ENCODE measurements at places on chromosomes 16 and 17.

DNA sequence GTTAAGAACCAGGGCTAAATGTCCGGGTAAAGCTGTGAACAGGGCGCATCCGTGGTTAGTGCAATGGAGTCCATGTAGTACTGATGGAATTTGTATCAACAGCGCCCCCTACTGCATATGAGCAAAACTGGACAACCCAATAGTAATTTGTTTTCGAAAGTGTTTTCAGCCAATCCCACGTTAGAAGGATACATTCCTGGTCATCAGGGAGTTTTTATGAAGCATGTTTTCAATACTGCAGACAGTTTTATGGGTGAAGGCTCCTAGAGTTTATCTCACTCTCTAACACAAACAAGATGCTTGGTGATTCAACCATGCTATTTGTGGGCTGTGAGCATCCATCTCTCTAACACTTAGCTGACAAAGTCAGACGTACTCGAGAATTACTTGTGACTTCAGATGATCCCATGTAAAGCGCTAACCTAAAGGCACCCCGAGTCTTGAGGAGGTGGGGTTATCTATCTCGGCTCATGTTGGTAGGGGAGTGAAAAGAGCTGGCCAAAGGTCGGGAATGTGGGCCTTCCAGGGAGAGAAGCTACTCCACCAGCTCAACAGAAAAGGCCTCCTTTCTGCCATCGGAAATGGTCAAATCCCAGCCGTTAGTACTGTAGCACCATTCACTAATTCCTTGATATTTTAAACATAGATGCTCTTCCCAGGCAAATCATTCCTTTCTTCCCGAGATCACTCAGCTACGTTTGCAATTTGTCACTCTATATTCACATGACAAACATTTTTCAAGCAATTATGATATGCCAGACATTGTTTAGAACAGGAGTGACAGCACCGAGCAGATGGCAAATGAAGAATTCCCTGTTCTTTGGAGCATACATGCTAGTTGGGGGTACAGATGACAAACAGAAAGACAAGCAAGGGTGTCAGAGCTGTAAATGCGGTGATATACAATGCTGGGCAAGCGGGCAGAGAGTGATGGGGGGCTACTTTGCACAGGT, 46.9 kb upstream of the HNF1B start:
- DNase-seq: no peak

GRCh38 chr17:72192800-72193192, 72.0 kb downstream of the SOX9 start:
- no peak for DNase-seq

DNA sequence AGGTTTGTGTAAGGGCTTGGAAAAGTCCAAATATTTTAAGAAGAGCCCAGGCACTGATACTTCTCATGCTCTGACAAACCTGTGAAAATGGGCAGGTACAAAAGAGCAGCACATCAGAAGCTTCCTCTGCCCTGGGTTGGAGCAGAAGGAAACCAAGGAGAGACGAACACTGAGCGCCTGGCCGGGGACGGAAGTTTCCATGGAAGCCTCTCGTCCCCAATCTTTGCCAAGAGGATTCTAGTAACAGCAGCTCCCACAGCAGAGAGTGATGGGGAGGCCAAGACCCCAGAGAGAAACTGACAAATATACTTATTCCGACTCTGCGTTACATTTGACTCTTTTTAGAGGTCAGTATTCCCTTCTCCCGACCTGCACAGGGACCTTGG, 268.5 kb downstream of the C16orf95 start:
- no peak for DNase-seq

DNA sequence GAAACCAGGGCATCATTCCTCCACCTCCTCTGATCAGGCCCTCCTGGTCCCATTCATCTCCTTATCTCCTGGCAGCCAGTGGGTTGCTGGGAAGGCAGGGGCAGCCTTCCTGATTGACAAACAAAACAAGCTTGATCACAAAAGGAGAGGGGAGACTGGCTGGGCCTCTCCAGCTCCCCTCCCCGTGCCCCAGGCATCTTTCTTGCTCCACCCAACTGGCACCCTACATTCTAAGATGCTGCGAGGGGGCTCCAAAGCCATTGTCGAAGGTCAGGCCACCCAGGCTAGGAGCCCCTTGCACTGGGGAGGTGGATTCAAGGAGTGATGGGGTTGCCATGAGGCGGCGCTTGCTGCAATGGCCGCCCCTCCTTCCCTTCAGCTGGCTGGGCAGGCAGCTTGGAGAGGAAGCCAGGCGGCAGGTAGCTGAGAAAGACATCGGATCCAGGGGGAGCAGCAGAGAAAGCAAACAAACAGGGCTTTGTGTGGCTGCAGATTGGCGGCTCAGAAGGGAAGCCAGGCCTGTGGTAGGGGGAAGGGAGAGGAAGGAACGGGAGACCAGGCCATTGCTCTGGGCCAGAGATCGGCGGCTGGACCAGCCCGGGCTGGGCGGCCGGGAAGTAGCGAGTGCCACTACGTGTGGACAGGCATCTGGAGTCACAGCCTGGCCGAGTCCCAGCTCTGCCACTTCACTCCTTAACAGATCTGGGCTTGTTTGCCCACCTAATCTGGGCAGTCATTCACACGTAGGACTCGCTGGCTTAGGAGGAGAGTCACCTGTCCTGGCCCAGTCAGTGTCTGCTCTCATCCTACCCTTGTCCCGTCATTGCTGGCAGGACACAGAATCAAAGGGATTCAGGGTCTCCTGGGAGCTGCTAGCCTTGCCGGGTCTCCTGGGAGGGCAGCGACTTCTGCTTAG, 12.3 kb downstream of the RAI1 start:
- peak; percentile 72 for DNase-seq

- no peak for DNase-seq
Measured at GRCh38 chr17:80183581-80184422, 14.0 kb downstream of the CARD14 start.

DNA sequence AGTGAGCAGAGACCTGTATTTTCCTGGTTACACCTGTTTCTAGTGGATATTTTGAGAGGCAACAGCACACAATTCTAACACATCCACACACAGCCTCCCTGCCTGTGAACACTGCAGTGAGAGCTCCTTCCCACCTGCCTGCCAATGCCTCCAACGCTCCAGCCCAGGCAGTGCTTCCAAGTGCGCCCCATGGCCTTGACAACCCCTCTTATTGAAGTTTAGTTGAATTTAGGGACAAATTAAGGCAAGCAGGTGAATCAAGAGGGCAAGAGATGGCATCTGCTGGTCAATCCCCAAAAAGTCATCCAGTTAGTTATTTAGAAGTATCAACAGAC, 4.7 kb upstream of the MXRA7 start:
- no peak for DNase-seq

DNA sequence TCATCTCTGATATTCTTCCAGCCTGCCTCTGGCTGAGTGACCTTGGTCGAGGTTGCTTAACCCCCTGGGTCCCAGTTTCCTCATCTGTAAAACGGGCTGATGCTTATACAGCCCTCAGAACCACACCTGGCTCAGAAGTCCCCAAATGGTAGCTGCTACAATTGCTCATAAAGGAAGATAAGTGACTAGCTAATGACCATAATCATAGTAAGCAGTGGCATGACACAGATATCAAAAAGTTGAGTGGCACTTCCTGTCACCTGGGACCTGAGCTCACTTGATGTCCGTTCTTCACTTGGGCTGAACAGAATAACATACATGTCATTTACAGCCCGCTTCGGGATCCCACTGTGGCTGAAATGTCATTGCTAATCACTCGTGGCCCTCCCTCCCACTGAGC, 1.8 kb downstream of the MGRN1 start:
- no peak for DNase-seq

DNA sequence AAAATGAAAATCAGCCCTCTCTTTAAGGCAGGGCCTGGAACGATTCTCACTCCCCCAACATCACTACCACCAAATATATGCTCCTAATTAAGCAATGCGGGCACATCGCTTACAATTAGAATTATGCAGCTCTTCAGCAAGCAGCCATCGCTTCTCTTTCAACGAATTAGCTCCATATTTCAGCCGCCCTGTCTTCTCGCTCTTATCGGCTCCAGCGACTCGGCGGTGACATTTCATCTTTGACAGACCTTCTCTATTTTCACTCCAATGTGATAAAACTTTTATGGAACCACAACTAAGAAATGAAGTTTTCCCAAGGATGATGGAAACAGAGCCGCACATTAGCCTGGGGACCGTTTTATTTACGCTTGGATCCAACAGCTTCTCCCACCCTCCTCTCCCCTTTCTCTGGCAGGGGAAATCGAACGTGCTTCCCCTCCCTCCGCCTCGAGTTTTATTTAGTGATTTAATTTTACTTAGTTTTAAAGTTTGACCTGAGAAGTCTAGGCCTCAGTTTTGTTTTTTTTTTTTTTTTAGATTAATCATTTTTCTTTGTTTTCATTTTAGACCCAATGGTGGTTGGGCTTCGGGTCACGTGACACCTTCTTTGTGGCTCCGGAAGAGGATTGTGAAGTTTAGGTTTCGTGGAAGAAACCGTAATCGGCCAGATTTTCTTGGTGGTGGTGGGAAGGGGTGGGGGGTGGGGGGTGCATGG, 3.1 kb upstream of the HOXB2 start:
- no peak for DNase-seq

DNA sequence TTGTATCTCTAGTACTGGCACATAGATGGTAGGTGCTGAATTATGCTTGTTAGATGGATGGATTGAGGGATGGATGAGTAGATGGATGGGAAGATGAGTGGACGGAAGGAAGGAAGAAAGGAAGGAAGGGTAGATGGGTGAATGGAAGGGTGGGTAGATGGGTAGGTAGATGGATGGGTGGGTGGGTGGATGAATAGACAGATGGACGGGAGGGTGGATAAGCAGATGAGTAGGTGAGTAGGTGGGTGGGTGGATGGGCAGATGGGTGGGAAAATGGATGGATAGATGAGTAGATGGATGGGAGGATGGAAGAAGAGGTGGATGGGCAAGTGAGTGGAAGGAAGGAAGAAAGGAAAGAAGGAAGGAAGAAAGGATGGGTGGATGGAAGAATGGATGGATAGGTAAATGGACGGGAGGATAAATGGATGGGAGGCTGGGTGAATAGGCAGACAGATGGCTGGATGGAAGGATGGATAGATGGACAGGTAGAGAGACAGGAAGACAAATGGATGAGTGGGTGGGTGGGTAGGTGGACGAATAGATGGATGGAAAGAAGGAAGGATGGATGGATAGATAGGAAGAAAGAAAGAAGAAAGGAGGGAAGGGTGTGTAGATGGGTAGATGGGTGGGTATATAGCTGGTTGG, 56.9 kb downstream of the MYH11 start:
- no peak for DNase-seq

GRCh38 chr17:13503526-13503925, 98.2 kb downstream of the HS3ST3A1 start:
- no peak for DNase-seq

DNA sequence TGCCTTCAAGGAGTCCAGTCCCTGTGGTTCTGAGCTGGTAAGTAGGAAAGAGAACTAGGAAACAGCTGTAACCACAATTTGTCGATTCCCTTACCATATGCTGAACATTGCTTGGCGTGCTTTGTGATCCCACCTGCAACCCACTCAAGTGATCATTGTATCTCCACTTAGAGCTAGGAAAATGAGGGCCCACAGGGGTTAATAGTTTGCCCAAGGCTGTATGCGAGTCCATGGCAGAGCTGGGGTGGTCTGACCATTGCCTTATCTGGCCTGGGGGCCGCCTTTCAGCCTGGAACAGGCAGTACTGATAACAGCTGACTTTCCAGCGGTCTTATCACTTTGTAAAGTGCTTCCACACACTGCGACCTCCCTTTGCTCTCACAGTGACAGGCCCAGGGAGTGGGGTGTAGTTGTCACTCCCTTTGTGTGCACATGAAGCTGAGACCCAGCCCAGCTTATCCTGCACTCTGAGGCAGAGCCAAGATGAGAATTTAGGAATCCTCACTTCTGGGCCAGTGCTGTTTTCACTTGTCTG, 9.8 kb downstream of the MYL4 start:
- no peak for DNase-seq

- DNase-seq: no peak
Measured at GRCh38 chr17:66509926-66510325, 207.5 kb downstream of the PRKCA start.

DNA sequence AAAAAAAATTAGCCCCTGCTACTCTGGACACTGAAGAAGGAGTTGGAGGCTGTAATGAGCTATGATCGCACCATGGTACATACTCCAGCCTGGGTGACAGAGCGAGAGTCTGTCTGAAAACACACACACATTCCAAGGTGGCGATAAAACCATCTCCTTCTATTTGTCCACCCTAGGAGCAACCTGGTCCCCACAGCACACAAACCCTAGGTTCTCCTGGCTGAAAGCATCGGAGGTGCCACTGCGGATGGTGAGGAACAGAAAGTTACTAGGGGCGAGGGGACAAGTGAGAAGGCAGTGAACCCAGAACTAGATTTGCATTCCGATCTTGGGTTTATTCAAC, 1.4 kb upstream of the ECI1 start:
- DNase-seq: no peak

DNA sequence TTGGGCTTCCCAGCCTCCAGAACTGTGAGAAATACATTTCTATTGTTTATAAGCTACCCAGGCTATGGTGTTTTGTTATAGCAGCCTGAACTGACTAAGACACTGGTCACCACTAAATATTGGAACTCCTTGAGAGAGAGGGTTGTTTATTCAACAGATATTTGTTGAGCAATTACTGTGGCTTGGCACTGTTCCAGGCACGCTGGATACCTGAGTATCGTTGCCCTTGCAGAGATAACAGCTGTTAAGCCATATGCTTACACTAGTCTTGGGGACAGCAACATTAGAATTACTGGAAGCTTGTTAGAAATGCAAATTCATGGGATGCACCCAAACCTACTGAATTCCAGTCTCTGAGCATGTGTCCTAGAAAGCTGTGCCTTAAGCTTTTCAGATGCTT, 230.7 kb downstream of the HS3ST4 start:
- DNase-seq: no peak

- DNase-seq: no peak
Measured at GRCh38 chr17:69703751-69704150, 289.3 kb downstream of the MAP2K6 start.

DNA sequence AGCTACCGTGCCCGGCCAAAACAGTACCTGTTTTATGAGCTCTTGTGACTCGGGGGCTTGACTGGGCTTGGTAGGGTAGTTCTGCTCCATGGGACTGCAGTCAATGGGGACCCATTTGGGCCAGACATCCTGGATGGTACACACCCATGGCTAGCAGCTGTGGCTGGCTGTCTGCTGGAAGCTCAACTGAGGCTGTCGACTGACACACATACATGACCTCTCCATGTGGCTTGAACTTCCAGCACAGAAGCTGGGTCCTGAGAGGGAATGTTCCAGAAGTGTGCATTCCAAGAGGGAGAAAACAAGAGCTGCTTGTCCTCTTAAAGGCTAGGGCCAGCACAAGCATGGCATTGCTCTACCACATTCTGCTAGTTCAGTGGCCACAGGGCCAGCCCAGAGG, 14.9 kb upstream of the NKD1 start:
- DNase-seq: no peak

DNA sequence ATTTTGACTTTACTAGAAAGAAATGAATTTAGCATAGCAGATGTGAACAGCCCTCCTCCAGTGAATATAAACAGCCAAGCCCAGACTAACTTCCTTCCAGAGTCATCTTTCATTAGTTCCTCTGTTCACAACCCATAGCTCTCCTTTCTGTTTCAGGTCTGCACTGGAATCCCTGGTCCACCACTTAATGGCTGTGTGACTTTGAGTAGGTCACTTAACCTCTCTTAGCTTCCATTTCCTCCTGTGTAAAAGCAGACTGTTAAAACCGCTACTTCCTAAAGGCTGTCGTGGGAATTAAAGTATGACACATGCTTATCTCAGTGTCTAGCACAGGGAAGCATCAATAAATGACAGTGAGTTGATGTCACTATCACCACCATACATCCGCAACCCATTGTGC, 7.5 kb downstream of the SLC6A4 start:
- no peak for DNase-seq
